IMR-90 (cell line): ENCODE measurements at places on chromosomes 13 and 19. TPM values are rescaled to one million over a fixed set of nuclear protein-coding genes. Genes with fewer than 3 reads are reported as not detected.
A peak's percentile ranks its signal among the peaks of the same experiment; 100 is the strongest.

The NRTN gene
- 0.17 and 0.37 TPM in 2 replicates for polyA plus RNA-seq

The LHB gene
- not detected in 2 replicates for polyA plus RNA-seq

GRCh38 chr13:39879286-39880035, 224.0 kb downstream of the COG6 start:
- DNase-seq = no peak

DNA sequence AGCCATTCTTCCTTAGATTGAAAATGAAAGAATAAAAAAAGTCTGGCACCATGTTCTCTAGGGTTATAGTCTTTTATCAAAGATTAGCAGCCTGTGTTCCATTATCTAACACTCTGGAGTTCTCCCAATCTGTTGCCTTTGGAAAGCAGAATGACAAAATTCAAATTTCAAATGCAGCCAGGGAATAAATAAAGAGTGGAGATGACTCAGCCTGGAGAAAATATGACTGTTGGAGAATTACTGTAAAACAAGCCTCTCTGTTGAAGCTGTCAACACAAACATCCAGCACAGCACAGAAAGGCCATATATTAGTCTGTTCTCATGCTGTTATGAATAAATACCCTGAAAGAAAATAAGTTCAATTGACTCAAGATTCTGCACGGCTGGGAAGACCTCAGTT, 650.5 kb upstream of the SLC10A2 start:
- no peak for DNase-seq

DNA sequence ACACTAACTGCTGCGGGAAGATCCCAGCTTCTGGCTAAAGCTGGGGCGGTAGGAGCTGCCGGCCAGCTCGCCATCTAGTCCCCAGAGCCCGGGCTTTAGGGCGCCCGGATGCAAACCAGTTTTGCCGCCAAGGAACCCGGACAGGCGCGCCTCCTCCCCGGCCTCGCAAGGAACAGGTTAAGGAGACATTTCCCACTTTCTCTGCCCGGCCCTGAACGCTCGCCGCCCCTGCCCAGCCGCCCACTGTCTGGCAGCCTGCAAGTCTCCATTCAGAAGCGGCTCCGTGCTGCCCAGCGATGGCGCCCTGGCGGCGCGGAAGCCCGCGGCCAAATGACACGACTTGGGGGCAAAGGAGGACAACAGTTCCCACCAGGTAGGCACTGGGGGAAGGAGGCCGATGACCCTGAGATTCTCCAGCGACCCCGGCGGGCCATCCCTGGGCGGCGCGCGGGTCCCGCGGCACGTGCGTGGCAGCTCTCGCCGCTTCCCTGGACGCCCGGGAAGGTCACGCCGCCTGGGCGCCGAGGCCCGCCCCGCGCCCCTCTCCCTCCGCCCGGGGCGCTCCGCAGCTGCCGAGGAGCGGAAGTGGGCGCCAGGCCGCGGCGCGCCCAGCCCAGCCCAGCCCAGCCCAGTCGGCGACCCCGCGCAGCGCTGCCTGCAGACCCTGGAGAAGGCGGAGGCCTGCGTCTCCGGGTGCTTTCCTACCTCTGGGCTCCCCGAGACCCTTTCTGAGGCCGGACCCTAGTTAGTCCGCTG, 42.2 kb upstream of the HNRNPA1L2 start:
- DNase-seq = peak; percentile 13

- DNase-seq = no peak
Observed at GRCh38 chr19:888581-889385, 4.2 kb downstream of the MED16 start.
